ENCODE measurements at places on chromosomes 7 and 10.

DNA sequence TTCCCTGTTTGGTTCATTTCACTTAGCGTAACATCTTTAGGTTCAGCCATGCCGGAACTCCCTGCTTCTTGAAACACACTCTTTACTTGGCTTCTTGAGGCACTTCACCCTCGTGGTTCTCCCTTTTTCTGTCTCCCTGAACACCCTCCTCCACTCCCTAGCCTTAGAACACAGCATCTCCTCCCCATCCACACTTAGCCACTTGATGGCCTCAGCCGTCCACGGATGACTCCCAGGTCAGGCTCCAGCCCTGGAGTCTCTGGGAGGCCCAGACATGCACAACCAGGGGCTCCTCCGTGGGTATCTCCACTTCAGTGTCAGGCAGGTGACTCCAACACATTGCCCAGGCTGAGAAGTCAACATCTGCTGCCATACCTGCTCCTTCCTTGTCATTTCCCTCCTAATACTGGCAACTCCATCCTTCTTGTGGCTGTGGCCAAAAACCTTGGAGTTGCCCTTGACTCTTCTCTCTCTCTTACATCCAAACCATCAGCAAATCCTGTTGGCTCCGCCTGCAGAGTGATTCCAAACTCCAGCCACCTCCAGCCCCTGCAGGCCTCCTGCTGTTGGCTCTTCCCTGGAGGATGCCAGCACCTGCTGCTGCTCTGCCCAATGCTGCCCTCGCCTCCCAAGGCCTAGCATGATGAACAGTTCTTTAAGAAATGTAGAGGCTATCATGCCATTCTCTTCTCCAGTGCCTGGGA lies 8.4 kb upstream of the INMT start:
- no peak for DNase-seq

GRCh38 chr7:29139796-29140195 lies 6.5 kb downstream of the CPVL start:
- no peak for DNase-seq

GRCh38 chr10:118151461-118151860 lies 104.7 kb upstream of the RAB11FIP2 start:
- DNase-seq = no peak

DNA sequence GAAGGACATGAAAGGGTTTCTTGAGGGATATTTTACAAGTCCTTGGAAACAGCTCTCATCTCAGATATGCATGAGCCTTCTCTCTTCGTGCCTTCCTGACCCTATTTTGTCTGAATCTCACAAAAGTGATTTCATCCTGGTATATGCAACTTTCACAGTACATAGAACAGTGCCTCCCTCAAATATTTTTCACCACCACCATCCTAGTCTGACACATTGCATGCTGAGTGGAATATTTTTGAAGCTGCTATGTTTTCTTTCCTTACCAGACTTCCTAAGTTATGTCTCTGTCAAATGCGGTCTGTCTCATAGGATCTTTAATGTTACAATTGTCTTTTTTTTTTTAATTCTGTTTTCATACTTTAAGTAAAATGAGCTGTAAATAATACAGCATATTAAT lies 673.3 kb upstream of the LRRN3 start:
- DNase-seq = no peak

DNA sequence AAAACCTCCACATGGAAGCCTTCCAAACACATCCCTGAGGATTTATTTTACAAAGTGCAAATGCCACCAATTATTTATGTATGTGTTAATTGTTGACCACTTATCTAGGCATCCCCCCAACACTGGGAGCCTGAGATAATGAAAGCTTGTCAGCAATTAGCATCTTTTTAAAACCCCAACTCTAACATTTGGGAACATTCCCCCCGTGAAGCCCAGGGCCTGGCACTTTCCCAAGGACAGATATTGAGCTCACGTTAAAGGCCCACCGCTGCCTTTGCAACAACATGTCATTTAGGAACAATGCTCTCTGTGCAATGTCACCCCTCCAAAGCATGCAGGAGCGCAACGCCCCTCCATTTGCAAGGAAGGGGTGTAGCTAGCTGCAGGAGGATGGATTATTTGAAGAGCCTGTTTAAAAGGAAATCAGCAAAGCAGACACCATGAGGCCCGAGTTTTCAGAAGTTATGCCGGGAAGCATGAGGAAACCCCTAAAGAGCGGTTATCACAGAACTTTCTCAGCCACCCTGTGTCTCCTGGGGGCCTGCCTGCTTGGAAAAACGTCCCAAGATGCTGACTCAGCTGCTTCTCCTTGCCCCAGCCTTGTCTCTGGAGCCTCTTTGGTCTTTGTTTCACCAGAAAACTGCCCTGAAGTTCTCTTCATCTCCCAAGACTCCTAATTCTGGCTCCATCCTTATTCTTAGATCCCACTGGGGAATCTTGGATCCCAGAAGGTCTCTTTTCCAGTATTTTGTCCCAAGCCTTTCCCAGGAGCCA lies 444.1 kb downstream of the GRID1 start:
- DNase-seq = no peak

- DNase-seq = no peak
Observed at GRCh38 chr7:158389514-158390425, 197.9 kb downstream of the PTPRN2 start.

- no peak for DNase-seq
Observed at GRCh38 chr7:113731571-113731970, 187.2 kb downstream of the PPP1R3A start.

DNA sequence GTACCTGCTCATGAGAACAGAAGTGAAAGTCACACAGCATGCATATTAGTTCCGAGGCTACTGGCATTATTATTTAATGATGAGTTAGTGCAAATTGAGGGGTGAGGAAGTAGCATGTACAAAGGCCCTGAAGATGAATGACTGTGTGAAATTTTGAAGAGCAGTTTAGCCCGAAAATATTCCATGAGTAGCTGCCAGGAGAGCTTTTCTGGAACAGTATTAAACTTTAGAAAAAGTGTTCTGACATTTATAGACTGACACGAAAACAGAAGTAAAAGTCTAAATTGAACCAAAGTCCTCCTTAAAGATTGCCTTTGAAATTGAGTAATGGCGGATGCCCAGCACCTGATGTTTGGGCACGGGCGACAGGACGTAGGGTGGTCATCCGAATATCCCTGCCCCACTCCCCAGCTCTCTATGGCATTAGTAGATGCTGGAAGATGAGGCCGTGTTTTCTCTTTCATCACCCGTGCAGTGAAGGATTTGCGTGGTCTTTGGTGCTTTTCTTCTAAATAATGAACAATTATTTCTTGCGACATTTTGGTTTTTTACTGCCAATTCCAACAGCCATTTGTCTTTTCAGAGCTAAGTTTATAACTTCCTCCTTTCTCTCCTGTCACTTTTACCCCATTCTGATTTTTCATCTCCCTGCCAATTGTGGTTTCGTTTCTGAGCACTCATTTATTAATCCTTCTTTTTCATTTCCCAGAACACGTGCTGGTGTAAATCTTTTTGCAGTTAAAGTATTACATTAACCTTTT lies 192.6 kb downstream of the MGMT start:
- DNase-seq = no peak

- DNase-seq = no peak
Observed at GRCh38 chr10:104894681-104895080, 253.6 kb downstream of the SORCS3 start.

GRCh38 chr7:148303295-148304082 lies 287.1 kb upstream of the C7orf33 start:
- DNase-seq = peak; percentile 71

- no peak for DNase-seq
Observed at GRCh38 chr10:128709686-128710085, 583.5 kb upstream of the MKI67 start.

DNA sequence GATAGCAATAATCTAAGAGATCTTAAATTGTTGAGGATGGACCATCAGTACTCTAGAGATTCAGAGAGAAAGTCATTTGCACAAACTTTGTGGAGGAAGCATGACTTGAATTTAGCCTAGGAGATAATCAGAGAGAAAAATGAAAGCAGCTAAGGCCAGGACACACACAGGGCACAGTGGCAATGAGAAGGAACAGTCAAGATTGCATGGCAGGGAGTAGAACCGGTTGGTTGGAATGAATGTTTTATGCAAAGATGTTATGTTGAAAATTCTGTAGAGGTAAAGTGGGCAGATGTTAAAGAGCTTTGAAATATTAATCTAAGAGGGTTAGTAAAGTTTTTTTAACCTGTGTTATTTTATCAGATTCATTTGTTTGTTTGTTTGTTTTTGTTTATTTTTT lies 521.8 kb downstream of the GATA3 start:
- no peak for DNase-seq

GRCh38 chr7:74429153-74429747 lies 24.5 kb upstream of the GTF2IRD1 start:
- no peak for DNase-seq

DNA sequence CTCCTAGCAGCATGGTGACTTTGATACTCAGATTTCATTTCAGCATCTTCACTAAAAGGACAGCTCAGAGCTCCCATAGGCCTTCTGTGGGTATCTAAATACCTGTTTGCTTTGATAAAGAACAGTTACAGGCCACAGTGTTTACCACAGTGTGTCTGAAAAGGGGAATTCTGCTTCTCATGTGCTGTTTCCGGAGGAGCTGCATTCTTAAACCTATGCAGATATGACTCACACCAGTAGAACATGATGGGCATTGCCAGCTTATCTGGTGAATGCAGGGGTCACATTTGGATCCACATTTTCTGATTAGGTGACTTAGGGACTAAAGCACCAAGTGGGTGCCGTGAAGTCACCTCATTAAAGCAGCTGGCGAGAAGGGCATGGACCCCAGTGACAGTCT lies 52.6 kb downstream of the TRRAP start:
- DNase-seq = no peak

- DNase-seq = no peak
Observed at GRCh38 chr7:80047856-80048459, 86.7 kb upstream of the GNAI1 start.
